NCI-H1694 treated with DMSO at 0.1 percent for 48 hours (cell line): ENCODE measurements at places on chromosomes 16 and 17.

GRCh38 chr17:40452216-40452787 is 9.1 kb downstream of the IGFBP4 start:
- DNase-seq, result no peak

DNA sequence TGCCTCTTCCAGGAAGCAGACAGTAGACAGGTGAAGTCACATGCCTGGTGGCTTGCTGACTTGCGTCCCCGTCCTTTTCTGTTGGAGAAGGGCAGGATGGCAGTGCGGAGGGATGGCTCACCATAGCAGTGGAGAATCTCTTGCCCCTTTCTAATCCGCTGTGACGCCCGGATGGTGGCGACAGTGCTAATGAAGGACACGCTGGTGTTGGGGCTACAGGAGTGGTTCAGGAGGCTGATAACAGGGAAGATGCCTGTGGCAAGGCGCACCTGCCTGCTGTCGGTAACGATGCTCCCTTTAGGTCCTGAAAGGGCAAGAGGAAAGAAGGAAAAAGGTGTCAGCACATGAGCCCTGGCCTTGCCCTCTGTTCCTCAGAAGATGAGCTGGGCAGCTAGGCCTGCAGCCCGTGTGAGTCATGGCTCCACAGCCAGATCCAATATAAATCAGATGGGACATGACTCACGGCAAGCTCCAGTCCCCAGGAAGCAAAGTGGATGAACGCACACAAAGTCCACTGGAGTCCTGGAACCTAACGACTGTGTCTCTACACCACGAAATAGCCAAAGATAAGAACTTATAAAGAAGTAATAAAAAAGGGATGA is 25.5 kb downstream of the SERPINF1 start:
- no peak for DNase-seq

GRCh38 chr17:9115214-9116191 is 94.2 kb downstream of the NTN1 start:
- DNase-seq, result no peak

DNA sequence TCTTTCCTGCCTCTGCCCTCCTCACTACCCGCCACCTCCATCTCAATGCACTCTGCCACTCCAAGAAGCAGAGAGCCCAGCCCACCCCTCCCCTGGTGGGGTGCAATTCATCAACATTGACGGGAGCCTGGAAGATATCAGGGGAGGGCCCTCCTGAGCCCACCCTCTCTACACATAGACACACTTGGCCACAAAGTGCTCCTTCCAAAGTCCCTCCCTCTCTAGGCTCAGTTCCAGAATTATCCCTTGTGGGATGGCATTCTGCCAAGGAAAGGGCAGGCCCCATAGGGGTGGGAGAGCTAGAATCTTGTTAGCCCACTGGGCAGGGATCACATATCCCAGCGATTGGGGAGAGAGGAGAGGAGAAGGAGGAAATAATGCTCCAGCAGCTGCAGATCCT is 66.2 kb downstream of the TMEM132E start:
- peak; percentile 55 for DNase-seq

DNA sequence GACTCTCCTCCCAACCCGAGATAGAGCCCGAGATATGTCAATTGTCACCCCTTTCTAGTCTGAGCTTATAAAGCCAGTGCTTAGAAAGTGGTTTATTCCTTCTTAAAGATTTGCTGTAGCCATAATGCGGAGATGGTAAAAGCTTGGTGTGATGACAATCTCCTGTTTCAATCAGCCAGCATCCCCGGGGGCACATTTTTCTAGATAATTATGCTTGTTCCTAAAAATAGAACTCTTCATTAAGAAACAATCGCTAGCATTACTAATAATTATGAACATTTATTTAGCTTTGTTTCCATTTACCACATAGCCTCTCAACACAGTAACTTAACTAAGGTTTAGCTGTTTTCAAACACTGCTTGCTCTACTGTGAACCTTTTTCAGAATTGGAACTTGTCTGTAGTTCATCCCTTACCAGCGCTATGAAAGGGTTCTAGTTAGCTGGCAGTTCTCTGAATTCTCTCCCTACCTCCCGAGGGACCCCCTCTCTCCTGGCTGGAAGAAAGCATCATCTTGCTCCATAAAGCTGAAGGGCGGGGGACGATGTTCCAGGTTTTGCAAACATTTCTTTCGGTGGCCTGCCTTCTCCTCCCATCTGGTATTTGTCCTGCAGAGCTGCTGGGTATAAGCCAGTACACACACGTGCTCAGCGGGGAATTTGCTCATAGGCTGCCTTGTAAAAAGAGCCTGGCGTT is 922 bp upstream of the MRPL58 start:
- DNase-seq, result peak; percentile 78

GRCh38 chr16:51262428-51262827 is 111.4 kb upstream of the SALL1 start:
- no peak for DNase-seq

- DNase-seq, result no peak
Observed at GRCh38 chr16:76984196-76984595, 206.8 kb upstream of the MON1B start.

GRCh38 chr16:27369806-27370205 is 32.2 kb upstream of the IL21R start:
- no peak for DNase-seq

GRCh38 chr17:44071772-44072171 is 1.2 kb downstream of the G6PC3 start:
- DNase-seq, result no peak

DNA sequence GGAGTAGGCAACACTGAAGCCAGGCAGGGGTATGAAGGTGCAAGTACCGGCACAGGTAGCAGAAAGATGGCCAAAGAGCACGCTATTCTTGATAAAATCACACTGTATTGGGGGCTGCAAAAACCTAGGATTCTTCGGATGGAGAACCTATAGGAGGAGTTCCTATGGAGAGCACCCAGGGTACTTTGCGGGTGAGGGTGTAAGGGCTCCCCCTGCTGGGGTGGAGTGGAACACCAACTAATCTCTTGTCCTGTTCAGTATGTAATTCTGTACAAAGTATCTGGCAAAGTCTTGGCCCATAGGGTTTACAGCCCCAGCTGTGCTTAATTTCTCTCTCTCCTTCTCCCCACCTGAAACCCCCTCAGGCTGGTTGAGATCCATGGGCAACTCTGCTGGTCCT is 393.1 kb upstream of the ASIC2 start:
- no peak for DNase-seq

- DNase-seq, result no peak
Observed at GRCh38 chr17:50173335-50173941, 7.6 kb downstream of the SGCA start.

DNA sequence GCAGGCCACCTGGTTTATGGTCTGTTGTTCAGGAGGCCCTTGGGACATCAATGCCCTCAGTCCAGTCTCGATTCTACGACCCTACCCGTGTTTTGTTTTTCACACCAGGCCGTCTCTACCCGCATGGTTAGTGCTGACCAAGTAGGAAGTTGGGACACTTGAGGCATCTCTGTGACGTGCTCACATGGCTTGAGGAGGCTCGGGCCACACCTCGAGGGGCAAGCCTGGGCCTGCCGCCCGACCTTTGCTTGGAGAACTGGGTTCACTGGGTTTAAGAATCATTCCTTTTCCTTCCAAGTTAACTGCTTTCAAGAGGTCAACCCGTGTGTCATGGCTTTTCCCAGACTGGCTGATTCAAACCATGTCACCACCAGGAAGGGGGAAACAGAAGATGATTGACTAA is 86.8 kb downstream of the CMIP start:
- DNase-seq, result no peak

- DNase-seq, result peak; percentile 53
Observed at GRCh38 chr17:49880291-49881053, 32.6 kb upstream of the TAC4 start.

- DNase-seq, result no peak
Observed at GRCh38 chr16:88170528-88170991, 212.2 kb upstream of the ZNF469 start.

DNA sequence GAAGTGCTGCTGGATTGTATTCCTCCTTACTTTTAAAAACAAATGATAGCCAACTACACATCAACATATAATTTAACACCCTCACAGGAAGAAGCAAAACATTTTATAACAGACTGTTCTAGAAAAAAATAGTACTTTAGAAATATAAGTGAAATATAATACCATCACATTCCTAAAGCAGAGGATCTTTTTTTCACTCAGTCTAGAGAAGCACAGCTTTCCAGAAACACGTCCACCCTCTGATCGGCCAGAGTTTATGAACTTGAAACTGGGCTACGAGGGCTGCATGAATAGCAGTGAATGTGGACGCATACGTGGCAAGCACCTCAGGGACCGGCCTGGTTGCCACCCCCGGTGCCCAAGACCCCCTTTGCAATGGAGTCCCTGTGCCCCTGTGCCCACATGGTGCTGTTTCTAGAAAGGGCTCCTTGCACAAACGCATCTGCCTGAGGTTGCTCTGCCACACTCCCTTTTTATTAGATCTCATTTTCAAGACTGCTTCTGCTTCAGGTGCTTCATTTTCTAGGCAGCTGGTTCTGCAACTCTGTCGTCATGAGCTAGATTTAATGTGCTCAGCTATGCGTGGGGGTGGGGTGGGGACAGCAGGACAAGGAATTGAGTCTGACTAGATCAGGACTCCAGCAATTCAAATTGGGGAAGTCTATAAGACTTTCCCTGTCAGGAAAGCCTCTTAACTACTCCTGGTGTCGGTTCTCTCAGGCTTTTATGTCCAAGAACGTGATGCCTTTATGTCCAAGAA is 29.1 kb upstream of the ERN1 start:
- no peak for DNase-seq

GRCh38 chr17:34436607-34437006 is 73.6 kb upstream of the CCL1 start:
- DNase-seq, result no peak

- no peak for DNase-seq
Observed at GRCh38 chr17:27554152-27554551, 76.8 kb upstream of the LGALS9 start.

GRCh38 chr17:42266918-42267766 is 9.0 kb downstream of the STAT5B start:
- no peak for DNase-seq

DNA sequence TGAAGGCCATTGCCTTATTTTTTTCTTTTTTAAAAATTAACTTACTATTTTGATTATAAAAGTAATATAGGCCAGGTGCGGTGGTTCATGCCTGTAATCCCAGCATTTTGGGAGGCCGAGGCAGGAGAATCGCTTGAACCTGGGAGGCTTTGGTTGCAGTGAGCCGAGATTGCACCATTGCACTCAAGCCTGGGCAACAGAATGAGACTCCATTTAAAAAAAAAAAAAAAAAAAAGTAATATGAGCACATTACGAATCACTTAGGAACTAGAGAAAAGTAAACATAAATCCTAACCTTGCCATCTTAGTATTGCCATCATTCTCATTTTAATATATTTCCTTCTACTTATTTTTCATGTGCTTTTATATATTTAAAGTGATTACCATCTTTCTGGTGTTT is 12.9 kb upstream of the TACO1 start:
- no peak for DNase-seq

DNA sequence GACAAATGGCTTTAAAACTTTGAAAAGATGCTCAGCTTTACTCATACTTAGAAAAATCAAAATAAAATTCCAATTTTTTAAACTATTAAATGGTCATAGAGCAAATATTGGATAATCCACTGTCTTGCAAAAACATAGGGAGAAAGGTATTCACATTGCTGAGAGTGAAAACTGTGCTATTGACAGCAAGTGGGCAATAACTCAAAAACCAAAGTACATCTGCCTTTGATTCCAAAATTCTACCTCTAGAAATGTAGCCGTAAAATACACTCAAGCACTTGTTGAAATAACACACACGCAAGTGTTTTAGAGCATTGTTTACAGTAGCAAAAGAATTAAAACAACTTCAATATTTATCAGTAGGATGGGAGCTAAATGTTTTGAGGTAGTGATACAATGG is 210.6 kb upstream of the HS3ST3A1 start:
- DNase-seq, result no peak

DNA sequence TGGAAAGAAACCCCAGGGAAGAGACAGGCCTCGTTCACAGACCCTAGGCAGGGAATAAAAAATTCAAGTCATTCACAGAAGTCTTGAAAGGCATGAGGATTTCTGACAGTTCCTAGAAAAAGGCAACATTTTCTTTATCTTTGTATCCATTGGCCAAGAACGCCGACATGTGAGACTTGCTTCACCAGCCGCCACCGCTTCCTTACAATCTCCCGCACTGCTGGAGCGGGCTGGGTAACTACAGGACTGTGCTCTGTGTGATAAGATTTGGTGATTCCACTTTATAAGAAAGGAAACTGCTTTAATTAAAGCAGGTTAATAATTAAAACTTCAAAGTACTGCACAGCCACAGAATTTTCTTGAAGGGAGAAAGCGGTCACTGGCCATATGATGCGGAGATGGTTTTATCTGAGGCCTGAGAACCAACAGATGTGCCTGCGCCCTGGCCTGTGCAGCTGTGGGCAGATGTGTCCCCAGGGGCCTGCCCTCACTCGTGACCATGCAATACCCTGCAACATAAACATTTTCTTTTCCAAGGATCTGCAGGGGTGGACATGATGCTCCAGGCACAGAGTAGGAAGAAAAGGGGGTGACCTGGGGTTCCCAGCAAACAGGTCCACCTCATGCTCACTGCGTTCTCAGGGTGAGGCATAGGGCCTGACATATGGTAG is 13.0 kb upstream of the LGALS3BP start:
- DNase-seq, result no peak

DNA sequence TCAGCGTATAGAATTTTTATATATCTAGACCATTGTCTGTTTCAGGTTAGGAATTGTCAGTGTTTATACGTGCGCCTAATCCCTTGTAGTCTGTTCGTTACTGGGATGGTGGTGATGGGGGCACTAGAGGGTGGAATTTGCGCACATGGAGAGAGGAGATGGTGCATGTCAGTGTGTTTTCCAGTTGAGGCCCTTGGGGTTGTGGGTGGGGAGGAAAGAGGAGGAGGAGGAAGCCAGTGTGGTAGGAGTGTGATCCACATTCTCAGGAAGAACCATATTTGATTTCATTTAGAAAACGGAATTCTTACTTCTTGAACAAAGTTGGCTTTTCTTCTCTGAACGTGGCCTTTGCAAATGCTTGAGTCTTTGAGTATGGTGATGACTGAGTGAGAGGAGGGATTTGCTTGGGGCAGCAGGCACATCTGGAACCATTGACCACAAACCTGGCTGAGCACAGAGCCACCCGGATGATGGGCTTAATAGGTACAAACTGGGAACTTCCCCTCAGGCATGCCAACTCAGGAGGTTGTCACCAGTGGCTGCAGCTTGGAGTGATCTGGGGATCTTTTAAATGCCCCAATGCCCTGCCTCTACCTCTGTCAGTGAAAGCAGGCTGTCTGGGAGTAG is 98.9 kb downstream of the PRKCB start:
- no peak for DNase-seq

GRCh38 chr17:18960803-18961511 is 9.0 kb downstream of the SLC5A10 start:
- peak; percentile 27 for DNase-seq

GRCh38 chr17:2366747-2367494 is 29.6 kb downstream of the SGSM2 start:
- no peak for DNase-seq

- DNase-seq, result no peak
Observed at GRCh38 chr16:29757950-29758466, 12.2 kb upstream of the C16orf54 start.

GRCh38 chr17:80365983-80366382 is 49.0 kb upstream of the ENDOV start:
- no peak for DNase-seq
